ENCODE measurements at places on chromosomes 3 and 15.
A peak's percentile ranks its signal among the peaks of the same experiment; 100 is the strongest.

DNA sequence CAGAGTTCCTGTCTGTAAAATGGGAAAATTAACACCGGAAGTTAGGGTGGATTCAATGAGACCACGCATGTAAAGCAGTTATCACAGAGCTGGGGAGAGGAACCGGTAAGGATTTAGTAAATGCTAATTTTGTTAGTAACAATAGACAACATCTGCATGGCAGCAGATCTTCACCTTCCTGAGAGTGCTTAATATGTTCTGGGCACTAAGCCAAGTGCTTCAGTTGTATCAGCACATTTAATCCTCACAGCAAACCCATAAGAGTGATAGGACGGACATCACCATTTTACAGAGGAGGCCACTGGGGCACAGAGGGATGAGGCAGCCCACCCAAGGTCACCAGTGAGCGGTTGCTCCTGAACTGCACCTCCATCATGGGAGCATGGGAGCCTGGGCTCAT lies 189.4 kb downstream of the WNT5A start:
- DNase-seq: no peak

DNA sequence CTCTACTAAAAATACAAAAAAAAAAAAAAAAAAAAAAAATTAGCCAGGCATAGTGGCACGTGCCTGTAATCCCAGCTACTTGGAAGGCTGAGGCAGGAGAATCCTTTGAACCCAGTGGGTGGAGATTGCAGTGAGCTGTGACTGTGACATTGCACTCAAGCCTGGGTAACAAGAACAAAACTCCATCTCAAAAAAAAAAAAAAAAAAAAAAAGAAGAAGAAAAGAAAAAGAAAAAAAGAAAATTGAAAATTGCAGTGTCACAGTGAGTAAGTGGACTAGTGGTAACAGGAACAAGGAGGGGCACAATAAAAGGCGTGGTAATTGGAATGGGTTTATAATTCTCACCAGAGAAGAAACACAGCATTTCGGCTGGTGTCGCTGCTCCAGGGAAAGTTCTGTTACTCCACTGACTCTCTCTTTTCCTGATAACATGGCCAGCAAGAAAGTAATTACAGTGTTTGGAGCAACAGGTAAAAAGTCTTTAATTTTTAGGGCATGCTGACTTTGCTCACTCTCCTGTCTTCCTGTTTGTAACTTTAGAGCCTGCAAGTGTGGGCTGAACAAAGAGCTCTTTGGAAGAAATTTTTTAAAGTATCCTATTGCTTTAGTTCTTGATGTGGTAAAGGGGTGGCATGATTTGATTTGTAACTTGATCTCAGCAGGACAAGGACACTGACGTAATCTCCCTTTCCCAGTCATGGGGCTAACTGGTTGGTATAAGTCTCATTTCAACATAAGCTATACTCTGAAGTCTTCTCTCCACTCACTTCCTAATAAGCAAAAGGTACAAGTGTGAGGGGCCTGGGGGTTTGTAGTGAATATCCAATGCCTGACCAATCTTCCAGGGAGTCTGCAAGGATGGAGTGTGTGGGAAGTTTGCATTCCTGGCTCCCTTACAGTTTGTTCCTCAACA lies 22.1 kb upstream of the TRA2B start:
- peak; percentile 59 for DNase-seq

DNA sequence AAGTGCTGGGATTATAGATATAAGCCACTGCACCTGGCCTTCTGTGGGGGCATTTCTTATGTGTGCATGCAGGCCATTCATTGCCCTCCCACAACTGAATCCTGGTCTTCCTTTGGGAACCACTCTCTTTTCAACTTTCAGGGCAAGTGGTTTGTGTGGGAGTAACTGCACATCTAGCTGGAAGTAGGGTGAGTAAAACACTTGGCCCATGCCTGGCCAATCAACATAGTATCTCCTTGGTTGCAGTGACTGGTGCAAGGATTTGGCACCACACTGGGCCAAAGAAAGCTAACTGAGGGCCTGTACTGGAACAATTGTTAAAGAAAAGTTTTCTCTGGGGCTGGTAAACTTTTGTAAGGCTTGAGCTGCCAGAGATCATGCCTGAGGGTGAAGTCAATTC lies 189.2 kb upstream of the FEZF2 start:
- no peak for DNase-seq

DNA sequence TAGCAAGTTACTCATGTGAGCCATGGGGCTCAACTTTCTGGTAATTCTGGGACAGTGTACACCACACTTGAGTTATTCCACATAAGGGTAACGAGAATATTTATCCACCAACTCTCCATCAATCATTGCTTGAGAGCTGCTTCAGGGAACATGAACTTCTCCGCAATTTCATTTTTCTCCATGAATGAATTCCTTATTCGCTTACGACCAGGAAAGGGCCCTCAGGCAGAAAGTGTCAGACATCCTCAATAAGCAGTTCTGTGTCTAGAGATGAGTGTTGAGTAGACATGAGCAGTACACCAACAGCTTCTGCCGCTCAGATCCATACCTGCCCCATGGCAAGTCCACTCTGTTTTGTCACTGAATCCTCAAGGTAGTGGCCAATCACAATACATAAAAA lies 24.8 kb upstream of the IQCF2 start:
- no peak for DNase-seq

- DNase-seq: no peak
These were observed 112.2 kb upstream of the MEF2A start for GRCh38 chr15:99453637-99454030.

- DNase-seq: no peak
These were observed 130.8 kb upstream of the SNTN start for GRCh38 chr3:63521657-63522056.

DNA sequence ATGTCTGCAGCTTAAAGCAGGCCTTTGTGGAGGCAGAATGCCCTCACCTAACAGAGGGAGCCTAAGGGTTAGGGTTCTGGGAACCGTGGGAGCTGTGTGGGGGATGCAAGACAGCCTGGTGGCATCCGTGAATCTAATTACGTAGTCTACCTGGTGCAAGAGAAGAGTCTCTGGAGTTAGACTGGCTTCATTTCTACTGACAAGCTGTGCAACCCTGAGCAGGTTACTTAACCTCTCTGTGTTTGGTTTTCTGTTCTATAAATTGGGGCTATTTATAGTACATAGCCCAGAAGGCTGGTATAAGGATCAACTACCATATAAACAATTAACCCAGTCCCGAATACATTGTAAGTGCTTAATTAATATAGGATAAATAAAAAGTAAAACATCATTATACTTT lies 8.3 kb downstream of the TNFAIP8L3 start:
- no peak for DNase-seq

DNA sequence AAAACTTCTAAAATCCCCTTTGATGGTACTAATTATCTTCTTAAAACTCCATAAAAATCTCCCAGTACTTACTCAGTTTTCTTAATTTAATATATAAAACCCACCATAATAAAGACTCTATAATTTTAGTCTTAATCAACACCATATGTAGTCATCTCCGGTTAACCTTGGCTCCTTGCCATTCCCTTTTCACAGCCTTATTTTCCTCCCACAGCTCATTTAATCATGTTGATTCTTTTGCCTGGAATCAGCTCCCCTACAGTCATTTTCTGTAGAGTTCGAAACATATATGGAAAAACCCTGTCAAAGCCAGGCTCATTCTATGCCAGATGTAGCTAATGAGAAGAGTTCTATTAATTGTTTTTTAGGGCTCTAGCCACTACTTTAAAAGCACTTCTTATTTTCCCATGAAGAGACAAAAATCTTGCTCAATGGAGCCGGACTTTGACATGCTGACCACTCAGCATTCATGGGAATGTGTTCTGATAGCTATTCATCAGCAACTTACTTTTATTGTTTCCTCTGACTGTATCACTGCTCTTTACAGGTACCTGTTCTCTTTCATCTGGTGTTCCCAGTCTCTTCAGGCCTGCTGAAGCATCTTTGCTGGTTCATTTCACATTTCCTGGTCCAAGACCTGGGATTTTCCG lies 573.4 kb downstream of the NAALADL2 start:
- DNase-seq: no peak

- DNase-seq: peak; percentile 56
These were observed 49.7 kb upstream of the MYZAP start for GRCh38 chr15:57541805-57542504.

GRCh38 chr15:97078591-97078990 lies 748.1 kb downstream of the NR2F2 start:
- no peak for DNase-seq

DNA sequence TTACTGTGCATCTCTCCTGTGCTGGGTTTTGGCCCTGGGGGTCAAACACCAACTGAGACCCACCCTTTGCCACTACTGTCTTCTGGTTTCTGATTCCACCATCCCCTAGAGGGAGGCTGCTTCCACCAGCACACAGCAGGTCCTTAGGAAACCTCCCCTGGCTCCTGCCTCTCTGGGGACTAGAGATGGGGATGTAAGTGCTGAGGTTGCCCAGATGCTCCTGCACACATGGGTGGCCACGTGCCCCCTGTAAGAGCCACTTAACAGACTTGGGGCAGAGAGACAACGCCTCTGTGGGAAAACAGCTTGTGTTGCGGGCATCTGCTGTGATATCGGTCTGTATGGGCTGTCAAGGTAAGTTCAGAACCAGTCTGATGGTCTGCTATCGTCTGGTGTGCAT lies 83.4 kb downstream of the ATP2B2 start:
- DNase-seq: no peak

DNA sequence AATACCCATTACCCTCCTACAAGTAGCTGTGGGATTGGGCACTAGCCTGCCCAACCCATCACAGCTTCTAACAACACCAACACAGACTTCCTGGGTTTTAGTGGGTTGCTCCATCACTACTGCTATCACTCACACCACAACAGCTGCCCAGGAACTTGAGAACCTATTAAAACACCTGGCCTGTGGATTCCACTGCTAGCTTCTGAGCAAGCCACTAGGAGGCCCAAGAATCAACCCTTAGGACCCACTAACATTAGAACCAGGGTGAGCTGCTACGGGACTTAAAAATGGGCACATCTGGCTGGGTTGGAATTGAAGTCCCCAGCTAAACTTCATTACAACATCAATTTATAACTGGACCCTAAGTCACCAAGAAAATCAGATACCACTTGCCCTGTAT lies 113.2 kb upstream of the TP63 start:
- no peak for DNase-seq

- DNase-seq: peak; percentile 7
These were observed 30.5 kb upstream of the SRGAP3 start for GRCh38 chr3:9279966-9280365.

- no peak for DNase-seq
These were observed 234.6 kb downstream of the NAALADL2 start for GRCh38 chr3:175093748-175094147.

DNA sequence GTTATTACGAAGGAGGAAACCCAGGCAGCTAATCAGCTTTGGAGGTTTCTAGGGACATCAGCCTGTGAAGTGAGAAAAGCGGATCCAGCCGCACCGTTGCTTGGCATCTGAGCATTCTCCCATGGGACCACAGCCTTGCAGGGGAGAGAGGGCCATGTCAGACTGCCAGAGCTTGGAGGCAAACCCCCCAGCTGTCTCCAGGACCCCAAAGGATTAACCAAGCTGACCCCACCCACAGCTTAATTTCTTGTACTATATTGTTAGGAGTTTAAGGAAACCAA lies 5.1 kb downstream of the IGDCC3 start:
- DNase-seq: peak; percentile 86

GRCh38 chr15:72902245-72902918 lies 118.8 kb upstream of the ADPGK start:
- no peak for DNase-seq

GRCh38 chr3:178618197-178618596 lies 82.0 kb downstream of the KCNMB2 start:
- peak; percentile 6 for DNase-seq

DNA sequence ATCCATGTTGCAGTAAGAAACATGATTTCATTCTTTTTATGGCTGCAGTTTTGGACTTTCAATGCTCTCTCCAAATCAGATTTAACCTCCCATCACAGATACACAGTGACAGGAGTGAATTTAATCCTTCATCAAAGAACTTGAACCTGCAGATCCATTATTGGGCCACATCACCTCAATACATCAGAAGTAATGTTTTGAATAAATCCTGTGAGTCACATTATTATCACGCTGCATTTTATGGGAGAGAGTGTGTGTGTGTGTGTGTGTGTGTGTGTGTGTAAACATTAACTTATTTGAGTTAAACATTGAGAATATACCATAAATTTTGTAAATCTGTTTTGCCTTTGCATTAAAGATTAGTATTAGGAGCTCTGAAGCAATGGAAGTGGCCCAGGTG lies 316.7 kb downstream of the FOXP1 start:
- DNase-seq: no peak

DNA sequence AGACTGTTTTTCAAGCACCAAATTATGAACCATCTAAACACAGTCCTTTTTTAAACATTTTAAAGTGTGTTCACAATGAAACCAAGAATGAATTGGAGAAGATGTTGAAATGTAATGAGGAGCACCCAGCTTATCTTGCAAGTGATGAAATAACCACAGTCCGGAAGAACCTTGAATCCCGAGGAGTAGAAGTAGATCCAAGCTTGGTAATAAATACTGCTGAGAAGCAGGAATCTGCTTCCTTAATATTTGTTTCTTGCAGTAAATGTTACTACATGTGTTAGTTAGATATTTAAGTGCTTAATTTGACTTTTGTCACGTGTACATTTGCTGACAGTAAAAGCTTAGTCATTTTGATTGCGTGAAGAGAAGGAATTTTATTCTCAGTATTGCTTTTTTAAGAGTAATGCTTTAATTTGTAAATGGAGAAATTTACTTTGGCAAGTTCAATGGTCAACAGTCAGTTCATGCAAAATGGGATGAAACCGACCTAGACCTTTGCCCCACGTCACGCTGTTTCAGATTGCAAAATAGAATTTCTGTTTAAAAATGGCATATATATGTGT lies 69.8 kb downstream of the OPA1 start:
- DNase-seq: no peak

DNA sequence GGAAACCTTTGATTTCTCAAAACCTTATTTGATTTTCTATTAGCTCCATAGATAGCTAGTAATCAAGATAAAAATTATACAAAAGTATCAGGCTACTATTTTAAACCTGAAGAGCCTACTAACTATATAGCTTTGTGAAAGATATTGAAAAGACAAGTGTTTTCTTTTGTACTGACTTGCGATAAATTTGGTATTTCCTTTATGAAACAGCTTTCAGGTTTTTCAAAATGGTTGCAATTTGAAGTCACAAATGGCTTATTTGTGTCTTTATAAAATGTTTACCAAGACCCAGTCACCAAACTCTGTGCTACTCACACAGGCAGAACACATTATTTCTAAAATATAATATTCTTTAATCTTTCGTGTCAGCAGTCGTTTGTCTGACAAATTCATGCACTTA lies 167.5 kb upstream of the ALCAM start:
- no peak for DNase-seq

GRCh38 chr15:92049290-92049989 lies 195.9 kb downstream of the SLCO3A1 start:
- no peak for DNase-seq
